ENCODE measurements at places on chromosomes 5 and 9.

- no peak for DNase-seq
Measured at GRCh38 chr5:61229416-61229815, 67.1 kb upstream of the SMIM15 start.

- no peak for DNase-seq
Measured at GRCh38 chr5:149682532-149683075, 47.5 kb upstream of the PPARGC1B start.

- DNase-seq, result no peak
Measured at GRCh38 chr5:163552536-163552935, 47.1 kb downstream of the MAT2B start.

GRCh38 chr9:127450243-127450760 is 904 bp downstream of the RPL12 start:
- DNase-seq, result no peak

- no peak for DNase-seq
Measured at GRCh38 chr5:92500752-92501151, 1080.3 kb downstream of the NR2F1-AS1 start.

GRCh38 chr5:3222924-3223323 is 372.7 kb upstream of the IRX1 start:
- no peak for DNase-seq

- no peak for DNase-seq
Measured at GRCh38 chr9:137694962-137695875, 76.4 kb downstream of the EHMT1 start.
